ENCODE measurements at places on chromosomes 7 and 10.

DNA sequence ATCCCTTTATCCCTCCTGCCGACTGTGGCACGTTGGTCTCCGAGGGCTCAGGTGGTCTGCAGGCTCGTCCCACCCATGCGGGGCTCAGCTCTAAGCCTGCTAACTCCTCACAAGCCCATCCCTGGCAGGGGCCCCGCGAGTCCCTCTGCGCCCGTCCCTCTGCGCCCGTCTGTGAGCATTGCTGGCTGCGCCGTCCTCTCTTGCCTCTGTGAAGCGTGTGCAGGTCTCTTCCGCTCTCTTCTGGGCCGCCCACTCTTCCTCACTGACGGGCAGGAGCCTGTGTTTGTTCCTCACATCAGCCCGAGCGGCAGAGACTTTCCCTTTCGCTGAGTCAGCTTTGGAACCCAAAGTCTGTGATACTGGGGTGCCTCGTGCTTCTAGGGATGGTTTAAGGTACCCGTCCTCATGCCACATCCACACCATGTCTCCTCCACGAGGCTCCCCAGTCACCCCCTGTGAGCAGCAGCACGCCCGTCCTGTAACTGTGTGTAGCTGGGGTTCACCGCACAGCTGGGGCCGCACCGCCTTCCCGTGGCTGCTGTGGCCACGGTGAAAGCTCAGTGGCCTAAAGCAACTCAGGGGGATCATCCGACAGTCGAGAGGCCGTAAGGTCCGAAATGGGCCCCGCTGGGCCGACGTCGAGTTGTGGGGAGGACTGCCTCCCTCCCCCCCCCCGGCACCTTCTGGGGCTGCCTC, 35.5 kb downstream of the ADGRA1 start:
- DNase-seq: no peak

DNA sequence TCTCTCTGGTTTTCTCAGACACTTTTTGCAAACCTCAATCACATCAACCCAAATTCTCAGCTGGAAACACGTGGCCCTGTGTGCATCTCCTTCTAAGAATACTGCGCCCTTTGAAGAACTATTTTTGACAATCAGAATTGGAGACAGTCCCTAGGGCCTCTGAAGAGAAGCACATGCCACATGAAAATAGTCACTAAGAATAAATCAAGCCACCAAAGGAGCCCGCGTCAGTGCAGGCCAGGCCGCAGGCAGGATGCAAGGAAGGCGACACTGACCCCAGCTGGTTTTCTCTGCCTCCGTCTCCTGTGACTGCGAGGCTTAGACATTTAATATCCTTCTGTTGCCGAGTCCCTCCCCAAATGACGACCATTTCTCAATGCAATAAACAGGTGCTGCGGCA, 88.0 kb upstream of the ADAM12 start:
- no peak for DNase-seq

DNA sequence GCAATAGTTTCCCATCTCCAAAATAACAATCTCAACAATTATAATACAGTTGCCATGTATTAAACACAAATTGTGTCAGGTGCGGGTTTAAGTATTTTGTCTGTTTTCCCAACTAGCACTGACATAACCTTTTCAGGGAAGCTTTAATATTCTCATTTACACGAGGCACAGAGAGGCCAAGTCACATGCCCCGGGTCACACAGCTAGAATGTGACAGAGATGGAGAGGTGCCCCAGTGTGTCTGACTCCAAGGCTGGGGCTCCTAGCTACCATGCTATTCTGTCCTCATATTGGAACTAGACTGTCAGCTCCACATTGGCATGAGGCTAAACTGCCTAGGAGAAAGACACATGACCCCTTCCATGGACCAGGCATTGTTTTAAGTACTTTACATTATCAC, 77.2 kb downstream of the COL13A1 start:
- no peak for DNase-seq

- DNase-seq: no peak
Measured at GRCh38 chr7:33958104-33958503, 52.8 kb downstream of the BMPER start.

DNA sequence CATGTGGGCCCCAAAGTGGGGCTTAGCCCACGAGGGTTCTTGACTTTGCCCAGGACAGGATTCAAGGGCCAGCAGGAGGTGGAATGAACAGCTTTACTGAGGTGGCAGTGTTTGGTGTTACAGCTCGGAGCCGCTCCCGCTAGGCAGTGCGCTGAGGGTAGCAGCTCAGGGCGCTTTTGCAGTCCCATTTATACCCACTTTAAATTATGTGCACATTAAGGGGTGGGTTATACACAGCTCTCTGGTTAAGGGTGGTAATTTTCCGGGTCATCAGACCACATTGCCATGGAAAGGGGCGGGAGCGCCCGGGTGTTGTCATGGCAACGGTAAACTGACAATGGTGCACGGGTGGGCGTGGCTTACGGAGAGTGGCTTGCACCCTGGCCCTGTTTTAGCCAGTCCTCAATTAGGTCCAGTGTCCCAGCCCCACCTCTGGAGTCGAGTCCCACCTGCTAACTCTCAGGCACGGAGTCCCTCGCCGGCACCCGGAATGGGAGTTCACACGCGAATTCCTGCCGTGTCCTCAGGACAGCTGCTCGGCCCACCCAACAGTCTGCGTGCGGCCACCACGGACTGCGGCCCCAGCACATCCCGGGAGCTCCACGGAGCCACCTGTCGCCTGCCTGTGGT, 58.2 kb upstream of the PDGFA start:
- no peak for DNase-seq

- DNase-seq: no peak
Measured at GRCh38 chr10:17502814-17503213, 48.4 kb upstream of the ST8SIA6 start.

DNA sequence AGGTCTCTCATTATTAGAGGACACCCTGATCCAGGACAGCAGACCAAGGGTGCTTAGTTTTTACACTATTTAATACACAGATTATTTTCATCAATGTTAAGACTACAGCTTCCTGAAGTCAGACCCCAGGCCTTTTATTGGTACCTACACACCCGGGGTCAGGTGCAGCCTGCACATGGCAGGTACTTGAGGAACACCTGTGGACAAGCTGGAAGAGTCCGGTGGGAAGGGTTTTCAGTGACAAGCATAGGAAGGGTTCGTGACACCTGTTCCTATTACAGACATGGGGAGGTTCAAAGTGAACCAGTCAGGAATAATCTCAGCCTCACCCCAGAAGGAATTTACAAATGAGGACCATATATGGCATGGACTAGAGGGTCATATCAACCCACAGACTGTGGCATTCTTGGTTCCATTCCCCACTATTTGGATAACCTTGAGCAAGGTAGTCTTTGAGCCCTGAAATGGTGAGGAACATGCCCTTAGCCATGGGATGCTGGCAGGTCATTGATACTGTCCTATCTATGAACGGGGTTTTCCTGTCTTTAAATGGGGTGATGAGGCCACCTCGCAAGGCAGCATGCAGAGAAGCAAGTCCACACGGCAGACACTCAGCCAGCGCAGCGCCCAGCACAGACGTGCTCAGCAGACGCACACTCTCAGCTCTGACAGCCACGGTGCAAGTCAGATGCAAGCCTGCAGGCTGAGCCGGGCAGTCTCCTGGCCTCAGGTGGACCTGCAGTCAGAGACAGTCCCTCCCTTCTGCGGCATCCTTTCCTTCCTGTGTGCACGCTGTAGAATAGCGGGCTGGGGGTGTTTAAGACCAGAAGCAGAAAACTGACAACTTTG, 624.9 kb downstream of the PTPRN2 start:
- no peak for DNase-seq

DNA sequence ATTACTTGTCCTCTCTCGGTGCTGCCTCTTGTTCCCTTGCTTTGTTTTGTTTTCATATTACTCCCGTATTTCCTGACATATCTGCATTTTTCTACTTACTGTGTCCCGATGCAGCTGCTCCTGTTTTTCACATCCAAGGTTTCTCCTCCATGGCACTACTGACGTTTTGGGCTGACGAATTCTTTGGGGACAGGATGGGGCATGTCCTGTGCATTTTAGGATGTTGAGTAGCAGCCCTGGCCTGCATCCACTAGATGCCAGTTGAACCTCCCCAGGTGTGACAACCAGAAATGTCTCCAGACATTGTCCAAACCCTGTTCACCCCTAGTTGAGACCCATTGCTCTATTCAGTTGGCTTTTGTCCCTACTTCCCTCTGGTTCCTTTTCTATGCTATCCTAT, 12.4 kb downstream of the ZNF789 start:
- no peak for DNase-seq

Measured in activated CD4-positive, alpha-beta T cell treated with anti-CD3 and anti-CD28 coated beads, Interleukin-2, amount 50 U/mL, for 24 hours (primary cell).